AG20443 (cell line): ENCODE measurements at places on chromosomes 16 and 17.
A peak's percentile ranks its signal among the peaks of the same experiment; 100 is the strongest.

DNA sequence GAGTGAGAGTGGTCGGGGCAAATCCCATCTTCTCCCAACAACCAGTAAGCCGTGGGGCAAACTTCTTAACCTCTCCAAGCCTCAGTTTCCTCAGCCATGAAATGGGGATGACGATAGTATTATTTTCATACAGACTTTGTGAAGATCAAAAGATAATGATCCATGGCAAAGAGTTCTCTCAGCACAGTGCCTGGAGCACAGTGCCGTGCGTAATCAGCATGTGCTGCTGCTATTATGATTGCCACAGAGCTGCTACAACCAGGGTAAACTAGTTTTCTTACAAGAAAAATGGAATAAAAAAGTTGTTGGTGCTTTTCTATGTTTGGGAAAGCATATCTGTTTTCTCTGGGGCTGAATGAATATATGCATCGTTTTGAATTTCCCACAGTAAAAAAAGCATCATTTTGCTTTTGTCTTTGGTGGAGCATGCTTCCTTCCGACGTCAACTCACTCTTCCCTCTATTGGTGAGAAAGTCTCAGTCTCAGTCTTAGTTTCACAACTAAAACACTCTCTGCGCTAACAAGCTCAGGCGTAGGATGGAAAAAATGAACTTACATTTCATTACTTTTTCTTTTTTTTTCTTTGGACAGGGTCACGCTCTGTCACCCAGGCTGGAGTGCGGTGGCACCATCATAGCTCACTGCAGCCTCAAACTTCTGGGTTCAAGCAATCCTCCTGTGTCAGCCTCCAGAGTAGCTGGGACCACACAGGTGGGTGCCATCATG, 37.2 kb downstream of the CDK5R1 start:
- no peak for DNase-seq

DNA sequence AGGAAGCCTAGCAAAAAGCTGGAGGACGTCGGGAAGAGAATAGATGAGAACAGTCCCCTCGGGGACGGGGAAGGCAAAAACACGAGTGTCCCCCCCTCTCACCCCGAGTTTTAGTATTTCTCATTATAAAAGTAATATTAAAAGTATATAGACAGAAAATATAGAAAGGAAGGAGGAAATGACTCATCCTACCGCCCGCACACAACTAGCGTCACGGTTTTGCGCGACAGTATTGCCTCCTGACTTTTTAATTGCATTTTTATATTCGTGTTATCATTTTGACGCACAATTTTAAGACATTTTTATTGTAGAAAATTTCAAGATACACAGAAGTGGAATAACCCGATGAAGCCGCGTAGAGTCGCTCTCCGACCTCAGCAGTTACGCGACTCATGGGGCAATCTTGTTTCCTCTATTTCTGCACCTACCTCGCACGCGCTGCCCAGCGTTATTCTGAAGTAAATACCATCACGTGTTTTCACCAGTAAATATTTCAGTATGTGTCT, 652 bp upstream of the SLC25A19 start:
- peak; percentile 72 for DNase-seq

DNA sequence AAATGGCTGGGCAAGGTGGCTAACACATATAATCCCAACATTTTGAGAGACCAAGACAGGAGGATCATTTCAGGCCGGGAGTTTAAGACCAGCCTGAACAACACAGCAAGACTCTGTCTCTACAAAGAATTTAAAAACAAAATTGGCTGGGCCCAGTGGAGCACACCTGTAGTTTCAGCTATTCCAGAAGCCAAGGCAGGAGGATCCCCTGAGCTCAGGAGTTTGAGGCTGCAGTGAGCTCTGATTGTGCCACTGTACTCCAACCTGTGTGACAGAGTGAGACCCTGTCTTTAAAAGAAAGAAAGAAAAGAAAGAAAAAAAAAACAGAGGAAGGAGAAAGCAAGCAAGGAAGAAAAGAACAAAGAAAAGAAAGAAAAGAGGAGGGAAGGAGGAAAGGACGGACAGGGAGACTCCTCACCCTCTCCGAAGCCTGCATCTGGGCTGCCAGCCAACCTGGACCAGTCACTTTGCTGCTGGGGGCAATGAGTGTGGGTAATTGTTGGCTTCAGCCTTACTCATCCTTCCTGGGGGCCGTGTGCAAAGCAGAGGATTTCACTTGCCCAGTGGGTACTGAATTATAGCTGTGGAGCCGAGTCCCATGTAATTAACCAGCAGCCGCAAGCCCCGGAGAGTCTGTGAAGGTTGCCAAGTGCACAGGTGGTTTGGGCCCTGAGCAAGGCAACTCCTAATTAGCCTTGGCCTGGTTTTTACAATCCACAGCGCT, 6.7 kb upstream of the MT4 start:
- peak; percentile 76 for DNase-seq

- no peak for DNase-seq
These were observed 7.8 kb downstream of the TTLL6 start for GRCh38 chr17:48809182-48809581.

- no peak for DNase-seq
These were observed 9.6 kb downstream of the COTL1 start for GRCh38 chr16:84608282-84608681.

- DNase-seq, result no peak
These were observed 37.7 kb downstream of the CMTM4 start for GRCh38 chr16:66658860-66659190.

GRCh38 chr17:80083136-80083661, 18.2 kb upstream of the GAA start:
- DNase-seq, result no peak

- DNase-seq, result no peak
These were observed 6.9 kb downstream of the CDH16 start for GRCh38 chr16:66911801-66912200.

- no peak for DNase-seq
These were observed 38.4 kb upstream of the IRF8 start for GRCh38 chr16:85860413-85861094.

- DNase-seq, result no peak
These were observed 102.0 kb downstream of the ABCC6 start for GRCh38 chr16:16121185-16121727.

DNA sequence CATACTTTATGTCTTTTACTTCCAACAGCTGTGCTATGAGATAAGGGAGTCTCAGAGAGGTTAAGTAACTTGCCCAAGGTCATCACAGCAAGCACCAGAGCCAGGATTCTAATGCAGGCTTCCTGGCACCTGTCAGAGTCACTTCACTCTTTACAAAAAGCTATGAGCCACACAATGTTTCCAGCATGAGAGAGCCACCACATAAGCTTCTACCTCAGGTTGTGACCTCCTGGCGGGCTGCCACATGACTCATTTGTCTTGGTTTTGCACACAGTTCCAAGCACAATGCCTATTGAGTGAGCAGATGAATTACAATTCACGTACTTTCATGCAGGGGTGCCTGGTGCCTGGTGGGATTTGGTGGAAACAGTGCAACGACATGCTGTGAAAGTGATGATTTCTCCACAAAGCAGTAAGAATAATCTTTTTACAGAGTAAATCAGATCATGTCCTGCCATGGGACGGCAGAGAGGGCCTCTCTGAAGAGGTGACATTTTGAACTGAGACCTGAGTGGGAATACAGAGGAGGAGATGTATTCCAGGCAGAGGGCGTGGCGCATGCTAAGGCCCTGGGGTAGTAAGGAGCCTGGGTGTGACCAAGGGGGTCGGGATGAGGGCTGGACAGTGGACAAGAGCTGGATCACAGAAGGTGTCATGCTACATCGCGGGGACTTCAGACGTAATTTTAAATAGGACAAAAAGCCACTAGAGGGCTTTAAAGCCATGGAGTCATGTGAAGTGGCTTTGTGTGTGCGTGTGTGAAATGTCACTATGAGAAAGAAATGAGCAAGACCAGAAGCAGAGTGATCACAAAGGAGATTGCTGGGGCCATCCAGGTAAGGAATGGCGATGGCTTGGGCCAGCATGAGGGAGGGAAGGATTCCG, 53.4 kb downstream of the CACNG3 start:
- no peak for DNase-seq

GRCh38 chr16:534135-534534, 6.6 kb downstream of the CAPN15 start:
- DNase-seq, result no peak

GRCh38 chr16:28321700-28322411, 29.5 kb downstream of the SBK1 start:
- DNase-seq, result peak; percentile 81

- DNase-seq, result no peak
These were observed 22.7 kb upstream of the SPNS2 start for GRCh38 chr17:4476017-4476416.

DNA sequence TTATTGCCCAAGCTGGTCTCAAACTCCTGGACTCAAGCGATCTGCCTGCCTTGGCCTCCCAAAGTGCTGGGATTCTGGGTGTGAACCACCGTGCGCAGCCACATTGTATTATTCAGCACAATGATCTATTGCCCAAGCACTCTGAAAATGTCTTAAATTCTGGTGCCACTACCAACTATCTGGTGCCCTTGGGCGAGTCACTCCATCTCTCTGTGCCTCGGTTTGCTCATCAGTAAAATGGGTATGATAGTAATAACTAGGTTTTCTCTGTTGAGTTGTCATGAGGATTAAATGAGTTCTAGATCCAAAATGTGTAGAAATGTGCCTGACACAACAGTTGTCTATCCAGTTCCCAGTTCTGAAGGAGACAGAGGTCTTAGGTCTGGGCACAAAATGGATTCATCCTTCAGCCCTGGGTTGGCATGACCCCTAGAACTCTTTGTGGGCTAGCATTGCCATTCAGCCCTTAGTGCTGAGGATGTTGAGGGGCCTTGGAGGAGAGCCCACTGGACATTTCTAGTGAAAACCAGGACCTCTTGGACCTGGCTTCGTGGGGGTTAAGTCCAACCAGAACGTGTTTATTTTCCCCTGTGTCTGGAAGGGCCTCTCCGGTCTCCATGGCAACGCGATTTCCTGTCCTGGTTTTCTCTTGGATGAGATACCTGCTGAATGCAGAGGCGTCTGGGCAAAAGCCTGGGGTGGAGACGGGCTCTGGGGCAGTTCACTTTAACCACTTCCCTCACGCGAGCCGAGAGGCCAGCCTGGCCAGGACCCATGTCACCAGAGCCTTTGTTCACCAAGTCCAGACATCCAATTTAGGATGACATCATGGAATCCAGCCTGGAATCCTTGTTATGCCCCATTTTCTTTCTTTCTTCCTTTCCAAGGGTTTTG, 43.7 kb upstream of the TNRC6A start:
- peak; percentile 86 for DNase-seq
